Glutamatergic neuron (in vitro differentiated cells): ENCODE measurements at places on chromosomes 5 and 9. TPM values are rescaled to one million over a fixed set of nuclear protein-coding genes. Genes with fewer than 3 reads are reported as not detected.

Gene DCAF10
- total RNA-seq: 19.3 TPM

Gene RAI14
- total RNA-seq: 259 TPM

Gene ENTREP1
- 1.0 TPM for total RNA-seq

Gene RAB3C
- total RNA-seq: 36.2 TPM

Gene SKP1
- total RNA-seq: 345 TPM

Gene LHX2
- 6.7 TPM for total RNA-seq

Gene MOB3B
- total RNA-seq: 1.8 TPM

Gene C9orf50
- 0.56 TPM for total RNA-seq

Gene SLC6A3
- total RNA-seq: 22.4 TPM

Gene SLC25A2
- total RNA-seq: 1.9 TPM

Gene LCN2
- total RNA-seq: not detected

Gene SIT1
- total RNA-seq: 3.4 TPM

Gene IFNK
- total RNA-seq: not detected
